ENCODE measurements at places on chromosomes 11 and 22.

- no peak for DNase-seq
These were observed 7.5 kb upstream of the PPARA start for GRCh38 chr22:46142548-46143490.

- DNase-seq, result no peak
These were observed 208.8 kb downstream of the TBC1D22A start for GRCh38 chr22:46971099-46971763.

DNA sequence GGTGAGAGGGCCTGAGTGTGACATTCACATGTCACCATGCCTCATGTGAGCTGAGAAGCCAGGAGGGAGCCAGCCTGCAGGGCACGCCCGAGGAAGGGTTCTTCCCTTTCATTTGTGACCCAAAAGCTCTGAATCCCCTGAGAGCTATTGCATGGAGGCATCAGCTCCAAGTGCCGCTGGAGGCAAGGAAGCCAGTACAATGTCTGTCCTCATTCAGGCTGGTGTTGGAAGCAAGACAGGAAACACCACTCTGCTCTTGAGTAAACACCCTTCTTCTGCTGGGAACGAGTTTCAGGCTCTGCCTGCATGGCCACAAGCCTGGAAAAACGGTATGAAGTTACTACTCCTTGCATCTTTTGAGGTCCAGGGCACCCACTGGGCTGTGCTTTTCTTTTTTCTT is 83.8 kb upstream of the LARGE1 start:
- DNase-seq, result no peak

DNA sequence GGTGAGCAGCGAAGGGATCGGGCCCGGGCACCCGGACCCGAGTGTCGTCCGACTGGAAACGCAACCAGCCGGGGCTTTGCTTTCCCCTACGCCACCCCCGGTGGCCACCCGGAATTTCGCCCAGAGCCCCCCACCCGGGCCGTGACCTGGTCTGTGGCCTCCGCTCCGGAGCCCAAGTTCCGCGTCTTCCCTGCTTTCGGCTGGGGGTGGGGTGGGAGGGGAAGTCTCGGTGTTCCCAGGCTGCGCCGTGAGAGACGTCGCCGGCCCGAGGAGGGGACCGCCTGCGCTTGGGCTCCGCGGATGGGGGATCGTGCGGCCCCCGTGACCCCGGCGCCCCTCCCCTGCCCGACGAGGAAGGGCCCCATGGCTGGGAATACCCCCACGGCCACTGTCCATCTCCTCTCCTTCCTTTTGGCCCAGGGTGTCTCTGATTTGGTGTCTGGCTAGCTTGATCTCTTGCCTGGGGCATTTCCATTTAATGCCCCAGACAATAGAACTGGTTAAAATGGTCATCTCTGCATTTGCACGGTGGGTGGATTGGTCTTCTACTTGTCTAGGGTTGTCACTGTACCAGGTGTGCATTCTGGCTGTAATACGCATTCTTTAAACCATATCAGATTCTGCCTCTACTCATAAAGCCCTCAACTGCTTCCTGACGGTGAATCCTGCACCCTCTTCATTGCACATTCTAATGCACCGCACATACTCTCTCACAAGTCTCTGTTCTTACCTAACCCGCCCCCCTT is 789 bp downstream of the SIK2 start:
- peak; percentile 43 for DNase-seq
